ENCODE measurements at places on chromosomes 12 and 14.
A peak's percentile ranks its signal among the peaks of the same experiment; 100 is the strongest.

GRCh38 chr12:124646385-124647230 is 79.2 kb upstream of the NCOR2 start:
- DNase-seq = peak; percentile 21

DNA sequence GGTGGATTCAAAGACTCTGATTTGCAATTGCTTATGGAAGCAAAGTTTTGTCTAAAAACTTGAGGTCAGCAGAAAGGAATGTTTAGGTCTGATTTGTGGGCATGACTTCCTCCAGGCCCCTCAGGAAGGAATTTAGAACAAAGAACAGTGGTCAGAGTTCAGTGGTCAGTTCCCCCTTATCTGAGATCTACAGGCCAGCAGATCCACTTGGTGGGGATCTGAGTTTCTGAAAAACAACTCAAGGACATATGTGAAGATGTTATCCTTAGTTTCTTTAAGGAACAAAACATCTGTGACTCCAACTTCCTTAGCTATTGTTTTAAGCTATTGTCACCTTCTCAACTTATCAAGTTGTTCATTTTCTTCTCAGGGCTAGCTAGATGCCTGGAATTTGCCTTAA is 28.0 kb upstream of the NAA30 start:
- no peak for DNase-seq

- DNase-seq = no peak
Measured at GRCh38 chr12:108201808-108202207, 72.7 kb downstream of the WSCD2 start.

GRCh38 chr12:88309546-88309945 is 167.4 kb downstream of the TMTC3 start:
- DNase-seq = no peak

DNA sequence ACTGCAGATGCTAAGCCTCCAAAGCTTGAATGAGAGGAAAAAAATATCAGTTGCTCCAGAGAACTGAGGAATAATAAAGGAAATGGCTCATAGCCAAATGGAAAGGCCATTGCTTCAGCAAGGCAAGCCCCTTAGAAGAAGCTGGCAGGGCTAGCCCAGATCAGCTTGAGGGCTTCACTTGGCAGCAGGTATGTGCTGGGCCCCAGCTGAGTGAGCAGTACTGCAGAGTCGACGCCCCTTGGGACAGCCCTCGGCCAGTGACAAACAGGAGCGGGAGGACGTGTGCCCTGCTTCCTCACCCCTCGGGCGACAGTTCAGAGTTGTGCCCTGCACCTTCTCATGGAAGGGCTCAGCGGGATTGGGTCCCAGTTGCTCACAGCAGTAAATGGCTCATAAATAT is 1031.2 kb upstream of the TMEM132C start:
- no peak for DNase-seq

DNA sequence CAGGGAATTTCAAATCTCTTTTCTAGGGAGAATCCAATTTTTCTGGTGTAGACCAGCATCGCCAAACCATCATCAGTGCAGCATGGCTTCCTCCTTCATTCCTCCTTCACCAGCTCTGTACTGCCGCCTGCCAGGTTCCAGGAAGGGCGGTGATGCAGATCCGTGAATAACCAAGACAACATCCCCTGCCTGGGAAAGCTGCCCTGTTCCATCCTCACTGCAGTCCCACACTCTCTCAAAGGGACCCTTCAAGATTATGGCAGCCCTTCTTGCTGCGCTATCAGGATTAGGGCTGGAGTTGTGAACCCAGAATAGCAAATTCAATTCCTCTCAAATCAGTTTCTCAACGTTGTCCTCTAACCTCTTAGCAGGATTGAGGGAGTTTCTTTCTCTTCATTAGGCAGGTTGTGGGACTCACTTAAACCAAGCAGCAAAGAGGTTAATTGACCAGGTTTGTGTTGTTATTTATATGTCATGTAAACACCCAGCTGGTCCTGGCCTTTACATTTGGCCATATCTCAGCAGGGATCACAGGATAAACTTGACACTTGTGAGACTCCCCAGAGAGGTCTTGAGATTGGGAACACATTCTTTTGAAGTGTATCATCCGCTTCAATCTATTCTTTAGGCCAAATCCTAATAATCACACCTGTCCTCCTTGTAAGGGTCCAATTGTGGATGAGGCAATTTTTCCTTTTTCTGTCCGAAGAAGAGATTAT is 26.2 kb downstream of the TMEM30B start:
- no peak for DNase-seq

GRCh38 chr14:92539875-92540274 is 26.3 kb downstream of the RIN3 start:
- no peak for DNase-seq

DNA sequence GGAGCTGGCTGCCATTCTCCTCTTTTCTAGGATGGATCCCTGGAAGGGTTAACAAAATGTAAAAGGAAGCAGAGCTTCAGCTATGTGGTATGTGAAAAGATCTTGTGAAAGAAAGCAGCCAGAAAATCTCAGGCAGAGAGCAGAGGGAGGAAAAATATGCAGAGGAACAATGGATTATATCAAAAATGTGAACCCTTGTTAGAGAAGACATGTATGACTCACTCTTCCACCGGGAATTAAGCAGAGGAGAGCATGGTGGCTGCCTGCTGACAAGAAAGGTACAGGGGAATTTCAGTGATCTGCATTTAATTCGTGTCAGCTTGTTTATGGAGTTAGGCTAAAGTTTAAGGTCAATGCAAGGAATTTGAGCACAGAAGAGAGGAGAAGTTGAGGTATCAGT is 46.3 kb downstream of the KCNA1 start:
- no peak for DNase-seq

GRCh38 chr12:14843425-14843887 is at the start of gene ART4:
Gene ART4 (minus strand): TSS chr12:14843526. CDS start chr12:14843113, 413 bp downstream.
- DNase-seq = no peak

GRCh38 chr12:67506739-67507138 is 141.8 kb upstream of the DYRK2 start:
- DNase-seq = no peak

- no peak for DNase-seq
Measured at GRCh38 chr12:26791301-26791791, 41.6 kb downstream of the ITPR2 start.

DNA sequence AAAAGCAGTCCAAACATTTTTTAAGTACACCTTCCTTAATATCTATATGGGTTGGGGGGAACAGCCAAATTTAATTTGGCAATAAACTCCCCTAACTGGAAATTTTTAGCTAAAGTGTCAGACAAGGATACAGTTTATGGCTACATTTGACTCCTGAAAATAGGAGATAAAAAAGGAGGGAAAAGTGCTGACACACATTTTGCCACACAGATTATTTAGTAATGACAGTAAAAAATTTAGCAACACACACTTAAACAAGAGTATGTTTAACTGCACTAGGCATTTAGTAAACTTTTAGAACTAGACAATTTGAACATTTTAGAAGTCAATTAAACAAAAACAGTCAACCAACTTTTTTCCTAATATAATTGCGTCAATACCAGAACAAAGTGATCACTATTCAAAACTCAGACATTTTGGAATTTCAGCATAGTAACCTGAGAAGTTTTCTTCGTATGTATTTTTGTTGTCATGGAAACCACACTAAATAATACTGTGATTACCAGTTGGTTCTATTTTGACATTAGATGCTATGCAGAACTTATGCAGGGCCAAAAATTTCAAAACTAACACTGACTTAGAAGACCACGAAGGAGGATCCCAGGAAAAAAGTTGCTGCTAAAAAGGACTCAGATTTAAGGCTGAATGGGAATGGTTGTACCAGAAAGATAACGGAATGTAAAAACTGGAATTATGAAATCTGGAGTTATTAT is 13.4 kb downstream of the GMFB start:
- no peak for DNase-seq

DNA sequence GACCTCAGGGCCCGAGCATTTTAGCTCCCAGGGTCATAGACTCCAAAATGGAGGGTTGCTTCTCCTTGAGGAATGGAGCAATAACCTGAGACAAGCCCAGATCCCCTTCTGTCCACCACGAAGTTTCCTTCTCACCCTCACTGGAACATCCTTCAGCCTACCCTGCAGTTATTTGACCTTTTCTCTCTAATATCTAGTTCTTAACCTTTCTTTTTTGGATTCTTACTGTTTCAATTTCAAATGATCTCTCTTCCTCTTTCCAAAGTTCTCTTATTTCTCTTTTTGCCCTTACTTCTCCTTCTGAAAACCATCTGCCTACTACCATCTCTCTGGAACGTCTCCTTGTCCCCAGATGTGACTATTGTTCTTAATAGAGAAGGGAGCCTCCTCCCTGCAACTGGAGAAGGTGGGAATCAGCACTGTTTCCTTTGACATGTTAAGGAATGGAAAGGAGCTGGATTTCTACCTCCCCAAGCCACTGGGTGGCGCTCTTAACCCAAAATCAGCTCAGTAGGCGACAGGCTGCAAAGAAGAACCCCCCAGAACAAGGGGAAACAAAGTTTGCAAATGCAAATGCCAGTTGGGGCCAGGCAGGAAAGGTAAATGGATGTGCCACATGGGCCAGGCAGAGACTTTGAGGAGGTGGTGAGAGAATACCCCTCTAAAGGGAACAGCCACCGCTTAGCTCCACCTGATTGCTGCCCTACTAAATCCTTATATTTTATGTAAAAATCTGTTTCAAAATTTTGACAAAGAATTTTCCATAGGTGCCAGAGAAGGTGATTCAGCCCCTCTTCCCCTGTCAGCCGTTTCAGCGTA is 22.4 kb upstream of the PDE1B start:
- peak; percentile 50 for DNase-seq

- no peak for DNase-seq
Measured at GRCh38 chr14:64195199-64195598, 99.0 kb downstream of the ESR2 start.

DNA sequence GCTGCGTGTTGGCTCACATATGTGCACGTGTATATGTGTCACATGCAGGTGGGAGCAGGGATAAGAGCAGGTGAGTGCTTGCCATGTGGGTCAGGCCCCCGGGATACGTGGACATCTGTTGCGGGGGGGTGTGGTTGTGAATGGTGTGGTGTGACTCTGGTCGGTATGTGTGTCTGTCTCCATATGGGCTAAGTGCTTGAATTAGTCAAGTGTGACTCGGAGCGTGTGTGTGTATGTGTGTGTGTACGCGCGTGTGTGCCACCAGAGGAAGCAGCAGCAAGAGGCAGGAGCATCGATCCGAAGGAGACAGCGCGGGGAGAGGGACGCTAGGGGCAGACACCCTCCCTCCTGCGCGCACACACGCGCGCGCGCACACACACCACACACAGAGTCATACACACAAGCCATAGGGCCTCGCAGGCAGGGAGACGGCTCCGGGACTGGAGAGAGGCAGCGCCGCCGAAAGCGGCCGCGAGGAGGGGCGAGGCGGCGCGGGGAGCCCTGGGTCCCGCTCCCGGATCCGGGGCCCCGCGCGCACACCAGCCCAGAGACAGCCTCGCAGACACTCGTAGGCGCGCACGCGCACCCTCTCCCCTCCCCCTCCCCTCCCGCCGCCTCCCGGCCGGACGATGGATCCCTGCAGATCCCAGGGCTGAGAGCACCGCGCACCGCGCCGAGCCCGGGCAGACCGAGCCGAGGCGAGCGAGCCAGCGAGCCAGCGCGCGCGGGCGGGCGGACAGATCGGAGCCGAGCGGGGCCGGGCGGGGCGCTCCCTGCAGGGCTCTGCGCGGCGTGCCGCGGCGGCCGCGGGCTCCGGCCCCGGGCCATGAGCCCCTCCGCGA is at the start of gene ASIC1:
Gene ASIC1 (plus strand): TSS at position 597 of the 842 bp plus-strand sequence. CDS start 1,171 bp downstream, outside the sequence.
- peak; percentile 61 for DNase-seq

- no peak for DNase-seq
Measured at GRCh38 chr12:81209012-81209411, 131.1 kb downstream of the ACSS3 start.

GRCh38 chr12:81078469-81079196 is 754 bp downstream of the ACSS3 start:
- DNase-seq = no peak

DNA sequence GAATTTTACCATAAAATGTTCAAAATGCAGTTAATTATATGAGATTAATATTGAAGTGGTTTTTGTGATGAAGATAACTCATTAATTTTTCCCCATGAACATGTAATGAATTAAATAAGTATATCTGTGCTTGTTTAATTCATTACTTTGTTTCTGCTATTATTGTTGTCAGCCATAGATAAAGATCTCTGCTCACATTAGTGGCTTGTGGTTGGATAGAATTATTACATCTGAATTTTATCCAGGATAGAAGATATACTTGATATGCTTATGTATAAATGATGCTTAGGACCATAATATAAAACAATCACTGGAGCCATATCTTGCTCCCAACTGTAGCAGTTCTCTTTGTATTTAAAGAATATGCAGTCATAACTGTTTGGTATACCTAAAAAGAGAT is 18.5 kb downstream of the TSPAN19 start:
- no peak for DNase-seq

DNA sequence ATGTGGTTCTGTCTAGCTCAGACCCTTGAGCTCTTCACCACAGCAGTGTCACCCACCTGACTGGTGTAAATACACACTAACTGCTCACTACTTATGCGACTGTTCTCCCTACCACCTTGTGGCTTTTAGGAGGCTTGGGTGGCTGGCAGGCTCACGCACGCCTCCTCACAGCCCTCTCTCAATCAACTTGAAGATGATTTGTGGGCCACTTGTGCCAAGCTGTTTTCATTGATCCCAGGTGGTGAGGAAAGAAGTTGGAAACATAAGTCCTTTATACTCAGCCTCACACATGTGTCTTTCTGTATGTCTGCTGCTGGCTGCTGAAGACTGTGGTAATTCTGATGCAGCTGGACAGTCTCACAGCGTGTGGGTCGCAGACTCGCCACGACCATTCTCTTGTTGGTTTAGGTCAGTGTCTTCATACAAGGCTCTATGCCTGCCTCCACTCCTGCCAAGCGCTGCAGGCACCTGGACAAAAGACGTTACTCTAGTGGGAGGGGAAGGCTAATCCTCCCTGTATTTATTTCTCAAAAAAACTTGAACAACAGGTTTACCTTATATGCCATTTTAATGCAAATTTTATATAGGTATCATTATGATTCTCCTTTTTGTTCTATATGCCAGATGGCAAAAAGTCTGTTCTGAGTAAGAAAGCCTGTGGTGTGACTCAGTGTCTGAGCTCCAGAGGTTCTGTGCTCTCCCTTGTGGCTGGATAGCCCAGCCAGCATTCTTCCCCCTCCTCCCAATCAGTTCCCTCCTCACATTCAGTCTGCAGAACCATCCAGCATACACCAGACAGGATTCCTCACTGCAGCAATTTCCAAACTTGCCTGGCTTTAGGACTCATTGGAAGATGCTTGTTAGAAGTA is 115.6 kb downstream of the DIP2B start:
- DNase-seq = no peak

Data from CD4-positive, alpha-beta T cell treated with Interleukin-6 for 4 hours (primary cell).